ENCODE measurements at places on chromosomes 7 and 10.

DNA sequence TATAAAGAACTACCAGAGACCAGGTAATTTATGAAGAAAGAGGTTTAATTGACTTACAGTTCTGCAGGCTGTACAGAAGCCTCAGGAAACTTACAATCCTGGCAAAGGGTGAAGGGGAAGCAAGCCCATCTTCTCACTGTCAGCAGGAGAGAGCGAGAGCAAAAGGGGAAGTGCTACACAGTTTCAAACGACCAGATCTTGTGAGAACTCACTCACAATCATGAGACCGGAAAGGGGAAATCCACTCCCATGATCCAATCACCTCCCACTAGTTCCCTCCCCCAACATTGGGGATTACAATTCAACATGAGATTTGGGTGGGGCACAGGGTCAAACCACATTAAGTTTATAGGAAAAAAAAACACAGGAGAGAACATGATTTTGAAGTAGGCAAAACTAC is 222.1 kb upstream of the SHH start:
- DNase-seq = no peak

- DNase-seq = no peak
These were observed 67.9 kb upstream of the OGDHL start for GRCh38 chr10:49830016-49830415.

DNA sequence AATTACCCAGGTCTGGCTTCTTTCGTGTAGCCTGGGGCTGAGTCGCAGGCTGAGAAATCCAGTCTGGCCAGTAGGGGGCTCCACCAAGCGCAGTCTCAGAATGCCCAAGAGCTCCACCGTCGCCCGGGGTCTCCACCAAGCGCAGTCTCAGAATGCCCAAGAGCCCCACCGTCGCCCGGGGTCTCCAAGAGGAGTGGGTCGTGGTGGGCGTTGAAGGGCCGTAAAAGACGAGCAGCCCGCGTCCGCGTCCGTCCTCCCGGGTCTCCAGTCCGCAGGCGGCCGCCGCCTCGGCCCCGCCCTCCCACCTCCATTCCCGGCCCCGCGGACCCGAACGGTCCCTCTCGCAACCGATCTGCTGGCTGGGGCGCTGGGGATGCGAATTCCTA is 892 bp upstream of the ZYX start:
- DNase-seq = peak; percentile 91

- no peak for DNase-seq
These were observed 73.3 kb downstream of the NRF1 start for GRCh38 chr7:129684777-129685176.

- peak; percentile 18 for DNase-seq
These were observed 105.0 kb upstream of the DGKB start for GRCh38 chr7:15007507-15007906.

Data from endothelial cell (in vitro differentiated cells).